ENCODE measurements at places on chromosomes 16 and 17. TPM values are rescaled to one million over a fixed set of nuclear protein-coding genes. Genes with fewer than 3 reads are reported as not detected.

- H3K4me3 ChIP-seq, result no peak overlapping the region
- peaks cover 7% of the 10 kb centered on the region for H3K4me1 ChIP-seq
- DNase-seq, result no peak
- H3K27ac ChIP-seq, result no peak overlapping the region
These were observed 25.6 kb upstream of the TAC4 start for GRCh38 chr17:49873466-49873865.

DNA sequence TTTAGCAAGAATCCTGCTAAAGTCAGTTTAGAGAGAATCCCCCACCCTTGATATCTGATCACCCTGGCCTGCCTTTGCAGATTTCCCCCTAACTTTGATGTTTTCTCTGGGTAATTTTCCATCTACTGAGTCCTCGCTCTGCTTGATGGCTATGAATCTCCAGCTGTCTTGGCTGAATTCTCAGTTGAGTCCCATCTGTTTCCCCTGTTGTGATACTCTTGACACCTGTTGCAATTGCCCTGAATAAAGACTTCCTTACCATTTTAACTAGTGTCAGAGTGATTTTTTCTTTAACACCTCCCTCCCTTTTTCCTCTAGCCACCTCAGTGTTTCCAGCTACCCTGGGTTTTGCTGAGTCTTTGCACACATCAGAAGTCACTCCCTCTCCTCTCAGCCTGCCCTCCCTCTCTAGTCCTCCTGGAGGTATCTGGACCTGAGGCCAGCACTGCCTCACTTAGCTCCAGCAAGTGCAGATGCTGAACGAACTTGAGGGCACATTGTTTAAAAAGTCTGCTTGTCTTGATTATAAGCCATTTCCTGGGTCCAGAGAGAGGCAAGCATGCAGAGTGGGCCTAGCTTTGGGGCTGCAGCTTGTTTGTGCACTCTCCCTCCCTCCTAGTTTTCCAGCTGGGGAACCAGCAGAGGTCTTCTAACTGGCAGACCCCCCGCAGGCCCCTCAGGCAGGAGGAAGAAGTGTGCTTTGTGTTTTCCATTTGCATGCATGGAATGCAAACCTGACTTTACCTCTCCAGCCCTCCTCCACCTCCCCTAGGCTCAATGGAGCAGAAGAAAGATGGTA, 33.2 kb downstream of the SPACA3 start:
- peaks cover 43% of the 10 kb centered on the region for H3K27me3 ChIP-seq
- no peak overlapping the region for H3K27ac ChIP-seq
- H3K36me3 ChIP-seq, result no peaks in the 10 kb centered on the region
- no peak for DNase-seq

- DNase-seq, result no peak
- H3K27ac ChIP-seq, result no peak overlapping the region
- peaks cover 43% of the 10 kb centered on the region for H3K27me3 ChIP-seq
- peaks cover 15% of the 10 kb centered on the region for H3K4me1 ChIP-seq
These were observed 12.1 kb upstream of the DCAF7 start for GRCh38 chr17:63537991-63538692.

- H3K4me3 ChIP-seq, result no peak overlapping the region
- no peaks in the 10 kb centered on the region for H3K36me3 ChIP-seq
- DNase-seq, result no peak
- no peaks in the 10 kb centered on the region for H3K27me3 ChIP-seq
- H3K4me1 ChIP-seq, result peaks cover 20% of the 10 kb centered on the region
These were observed 2.5 kb upstream of the CLTC start for GRCh38 chr17:59617156-59617732.

The METTL23 gene
- 36.2 TPM for total RNA-seq

The LAT gene
- total RNA-seq, result 193 TPM
